ENCODE measurements at places on chromosomes 6 and 20.

DNA sequence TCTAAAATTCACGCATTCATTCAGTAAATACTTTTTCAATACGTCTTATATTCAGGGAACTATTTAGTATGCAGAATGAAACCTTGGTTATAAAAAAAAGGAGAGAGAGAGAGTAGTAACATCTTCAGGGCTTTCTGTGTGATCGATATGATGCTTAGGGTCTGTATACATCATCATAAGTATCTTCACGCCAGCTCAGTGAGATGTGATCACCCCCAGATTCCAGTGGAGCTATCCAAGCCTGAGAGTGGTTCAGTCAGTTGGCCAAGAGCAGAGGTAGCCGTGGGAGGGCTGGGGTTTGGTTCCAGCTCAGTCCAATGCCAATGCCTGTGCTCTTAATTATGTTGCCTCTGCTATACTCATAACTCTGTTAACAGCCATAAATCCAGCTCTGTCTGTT lies 8.6 kb downstream of the CD83 start:
- no peak for DNase-seq

DNA sequence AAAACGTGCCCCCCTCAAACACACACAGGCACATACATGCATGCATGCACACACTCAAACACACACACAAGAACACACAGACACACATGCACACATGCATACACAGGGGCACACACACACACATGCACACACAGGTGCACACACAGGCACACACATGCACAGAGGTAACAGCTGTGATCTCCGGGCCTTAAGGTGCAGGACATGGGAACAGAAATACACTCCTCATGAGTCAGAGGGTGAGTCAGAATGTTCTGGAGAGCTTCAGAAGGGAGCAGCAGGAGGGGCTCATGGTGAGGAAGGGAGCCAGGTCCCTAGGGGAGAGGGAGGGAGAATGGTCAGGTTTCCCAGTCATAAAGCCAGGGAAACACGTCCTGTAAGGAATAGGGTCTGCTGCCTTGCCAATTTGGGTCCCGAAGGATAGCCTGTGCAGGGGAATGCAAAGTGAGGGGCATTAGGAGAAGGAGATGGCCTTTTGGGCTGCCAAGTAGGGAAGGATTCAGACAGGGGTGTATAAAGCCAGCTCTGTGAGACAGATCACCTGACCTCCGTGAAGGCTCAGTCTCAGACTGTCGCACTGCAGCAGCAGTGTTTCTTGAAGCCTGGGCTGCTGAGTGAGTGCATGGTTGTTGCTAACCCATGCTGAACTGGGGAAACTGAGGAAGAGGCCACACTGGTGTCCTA lies 123.9 kb downstream of the MAFB start:
- peak; percentile 81 for DNase-seq

DNA sequence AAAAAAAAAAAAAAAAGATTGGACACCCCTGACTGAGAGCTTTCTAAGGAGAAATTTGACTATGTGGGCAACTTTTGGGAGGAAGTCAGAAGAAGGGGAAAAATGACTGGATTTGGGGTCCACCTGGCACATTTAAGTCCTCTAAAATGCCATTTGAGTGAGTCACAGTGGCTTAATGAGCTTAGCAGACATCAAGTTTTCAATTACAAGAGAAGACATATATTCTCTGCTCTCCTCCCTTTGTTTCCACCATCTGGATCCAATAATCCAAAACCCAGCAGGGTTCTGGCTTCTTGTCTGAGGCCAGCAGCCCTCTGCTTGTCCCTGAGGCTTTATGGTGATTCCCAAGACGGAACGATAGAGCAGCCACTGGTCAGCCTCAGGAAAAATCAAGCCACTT lies 6.9 kb downstream of the PI3 start:
- no peak for DNase-seq

GRCh38 chr6:26311385-26312095 lies 53.5 kb upstream of the BTN3A2 start:
- peak; percentile 90 for DNase-seq

DNA sequence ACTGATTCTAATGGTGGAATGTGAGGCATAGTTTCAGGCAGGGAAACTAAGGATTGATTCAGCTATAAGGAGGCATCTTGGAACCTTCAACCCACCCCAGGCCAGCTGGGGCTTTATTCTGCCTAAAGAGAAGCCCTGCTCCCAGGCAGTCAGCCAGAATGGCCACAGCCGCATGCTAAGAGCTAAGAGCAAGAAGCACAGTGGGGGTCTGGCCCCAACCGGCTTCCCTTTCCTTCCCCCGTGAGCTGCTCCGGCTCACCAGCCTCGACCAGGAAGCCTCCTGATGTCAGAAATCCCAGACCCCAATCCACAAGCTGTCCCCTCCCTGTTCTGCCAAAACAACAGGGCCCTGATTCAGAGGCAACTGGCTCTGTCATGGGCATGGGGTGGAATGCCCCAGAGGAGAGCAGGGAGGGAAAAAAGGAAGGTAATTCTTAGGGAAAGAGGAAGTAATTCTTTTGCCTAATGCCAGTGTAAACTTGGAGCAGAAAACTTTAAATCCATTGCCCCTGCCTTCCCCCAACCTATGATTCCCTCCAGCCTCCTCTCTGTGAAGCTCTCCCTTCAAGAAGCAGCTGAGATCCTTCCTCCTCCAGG lies 6.9 kb downstream of the GRM4 start:
- DNase-seq = no peak
